T-helper 2 cell treated with Interferon-gamma antibody and Interleukin-4, amounts not matched to agents 100 ng/mL and 5 ng/mL, for 36 hours (primary cell): ENCODE measurements at places on chromosomes 2 and 18. TPM values are rescaled to one million over a fixed set of nuclear protein-coding genes. Genes with fewer than 3 reads are reported as not detected.

Gene NCKAP5
- not detected in 2 replicates for total RNA-seq

Gene LRP2
- total RNA-seq = 0.11 and 0.36 TPM in 2 replicates

Gene TUBA3E
- total RNA-seq = not detected in 2 replicates

Gene SERPINB7
- not detected in 2 replicates for total RNA-seq

Gene BUB1
- total RNA-seq = 107 and 114 TPM in 2 replicates

Gene MSGN1
- not detected in 2 replicates for total RNA-seq

Gene PTPRM
- total RNA-seq = 4.2 and 6.9 TPM in 2 replicates

Gene IL1R2
- not detected in 2 replicates for total RNA-seq

Gene ADAM23
- total RNA-seq = 0.18 TPM in 2 replicates

Gene C1QL2
- not detected in 2 replicates for total RNA-seq

Gene KCTD1
- 4.4 and 5.5 TPM in 2 replicates for total RNA-seq

Gene SKA1
- total RNA-seq = 34.3 and 35.9 TPM in 2 replicates

Gene TDRD15
- total RNA-seq = not detected in 2 replicates

Gene LCT
- 0.64 and 0.86 TPM in 2 replicates for total RNA-seq

Gene PFN4
- not detected in 2 replicates for total RNA-seq

Gene ATP5MC3
- 255 TPM in 2 replicates for total RNA-seq

Gene PDCD1
- total RNA-seq = 7.3 and 8.3 TPM in 2 replicates

Gene MAL
- 184 and 187 TPM in 2 replicates for total RNA-seq

Gene RND3
- total RNA-seq = not detected in 2 replicates

Gene C2orf78
- not detected in 2 replicates for total RNA-seq

Gene CCNT2
- total RNA-seq = 43.2 and 43.7 TPM in 2 replicates

Gene POTEC
- total RNA-seq = not detected in 2 replicates

Gene HSPD1
- total RNA-seq = 351 and 353 TPM in 2 replicates

Gene NAT8
- not detected in 2 replicates for total RNA-seq

Gene CARF
- total RNA-seq = 7.0 and 8.0 TPM in 2 replicates

Gene CPS1
- 1.0 and 1.2 TPM in 2 replicates for total RNA-seq

Gene UPP2
- total RNA-seq = not detected in 2 replicates

Gene ALK
- total RNA-seq = not detected in 2 replicates

Gene SCN7A
- not detected in 2 replicates for total RNA-seq

Gene EVX2
- not detected in 2 replicates for total RNA-seq

Gene TCF23
- not detected in 2 replicates for total RNA-seq

Gene NGEF
- not detected in 2 replicates for total RNA-seq

Gene TNFAIP6
- total RNA-seq = not detected in 2 replicates

Gene AQP12B
- not detected in 2 replicates for total RNA-seq

Gene C18orf54
- total RNA-seq = 8.9 and 10.0 TPM in 2 replicates

Gene MBOAT2
- 6.7 and 7.0 TPM in 2 replicates for total RNA-seq

Gene DLX1
- total RNA-seq = not detected in 2 replicates

Gene CYS1
- 0.70 and 0.73 TPM in 2 replicates for total RNA-seq

Gene AMER3
- not detected in 2 replicates for total RNA-seq

Gene NEUROD1
- not detected in 2 replicates for total RNA-seq

Gene CDH7
- not detected in 2 replicates for total RNA-seq

Gene STPG4
- total RNA-seq = 0.30 and 0.50 TPM in 2 replicates
